ENCODE measurements at places on chromosomes 1 and 21.

- DNase-seq: no peak
Measured at GRCh38 chr1:197156692-197157091, 10.2 kb upstream of the ASPM start.

DNA sequence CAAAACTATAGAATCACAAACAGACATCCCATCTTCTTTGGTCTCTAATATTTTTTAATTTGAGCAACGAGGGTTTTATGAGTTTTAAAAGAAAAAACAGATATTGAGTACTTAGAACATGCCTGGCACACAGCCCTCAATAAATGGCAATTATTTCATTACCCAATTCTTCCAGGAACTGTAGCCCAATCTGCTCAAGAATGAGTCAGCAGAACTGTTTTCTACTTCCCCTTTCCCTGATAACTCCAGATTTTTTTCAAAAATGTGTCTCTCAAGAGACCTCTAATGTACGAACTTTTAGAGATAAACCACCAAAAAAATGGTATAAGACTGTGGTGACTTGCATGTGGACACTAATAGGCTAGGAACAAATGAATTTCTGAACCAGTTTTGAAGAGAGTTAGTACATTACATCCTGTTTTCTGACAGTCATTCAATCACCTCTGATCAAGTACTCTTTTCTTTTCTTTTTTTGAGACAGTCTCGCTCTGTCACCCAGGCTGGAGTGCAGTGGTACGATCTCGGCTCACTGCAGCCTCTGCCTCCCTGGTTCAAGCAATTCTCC is 11.5 kb downstream of the ABL2 start:
- no peak for DNase-seq

DNA sequence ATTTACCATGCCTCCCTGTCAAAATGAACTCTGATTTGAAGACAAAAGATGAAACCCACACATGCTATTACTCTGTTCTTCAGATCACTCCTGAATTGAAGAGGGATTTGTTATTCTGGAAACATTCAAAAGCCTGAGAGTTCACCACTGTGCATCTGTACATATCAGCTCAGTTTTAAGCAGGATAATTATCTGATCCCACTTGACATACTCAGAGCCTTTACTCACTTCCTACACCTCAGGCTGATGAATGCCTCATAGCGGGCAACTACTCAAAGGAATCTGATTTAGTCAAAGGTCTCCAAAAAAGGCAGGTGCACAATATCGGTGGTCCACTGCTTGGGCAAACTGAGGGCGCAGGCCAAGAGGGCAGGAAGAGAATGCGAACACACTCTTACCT is 47.5 kb upstream of the LPAR3 start:
- no peak for DNase-seq

DNA sequence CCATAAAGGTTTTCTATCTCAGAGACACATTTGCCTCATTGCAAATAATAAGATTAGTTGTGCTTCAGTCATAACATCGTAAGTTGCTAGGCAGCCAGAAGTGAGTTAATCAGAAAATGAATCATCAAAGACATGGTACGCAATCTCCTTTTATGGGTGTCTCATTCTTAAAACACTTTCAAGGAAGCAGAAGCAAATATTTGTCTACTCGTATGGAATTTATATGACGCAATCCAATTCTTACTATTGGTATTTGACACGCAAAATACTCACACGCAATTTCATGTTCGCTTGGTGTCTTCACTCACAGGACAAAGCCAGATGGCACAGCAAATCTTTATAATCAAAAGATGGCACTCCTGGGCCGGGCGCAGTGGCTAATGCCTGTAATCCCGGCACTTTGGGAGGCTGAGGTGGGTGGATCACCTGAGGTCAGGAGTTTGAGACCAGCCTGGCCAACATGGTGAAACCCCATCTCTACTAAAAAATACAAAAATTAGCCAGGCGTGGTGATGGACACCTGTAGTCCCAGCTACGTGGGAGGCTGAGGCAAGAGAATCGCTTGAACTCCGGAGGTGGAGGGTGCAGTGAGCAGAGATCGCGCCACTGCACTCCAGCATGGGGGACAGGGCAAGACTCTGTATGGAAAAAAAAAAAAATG is 56.4 kb downstream of the HLCS start:
- no peak for DNase-seq

GRCh38 chr1:219244864-219245263 is 71.2 kb downstream of the LYPLAL1 start:
- DNase-seq: no peak

DNA sequence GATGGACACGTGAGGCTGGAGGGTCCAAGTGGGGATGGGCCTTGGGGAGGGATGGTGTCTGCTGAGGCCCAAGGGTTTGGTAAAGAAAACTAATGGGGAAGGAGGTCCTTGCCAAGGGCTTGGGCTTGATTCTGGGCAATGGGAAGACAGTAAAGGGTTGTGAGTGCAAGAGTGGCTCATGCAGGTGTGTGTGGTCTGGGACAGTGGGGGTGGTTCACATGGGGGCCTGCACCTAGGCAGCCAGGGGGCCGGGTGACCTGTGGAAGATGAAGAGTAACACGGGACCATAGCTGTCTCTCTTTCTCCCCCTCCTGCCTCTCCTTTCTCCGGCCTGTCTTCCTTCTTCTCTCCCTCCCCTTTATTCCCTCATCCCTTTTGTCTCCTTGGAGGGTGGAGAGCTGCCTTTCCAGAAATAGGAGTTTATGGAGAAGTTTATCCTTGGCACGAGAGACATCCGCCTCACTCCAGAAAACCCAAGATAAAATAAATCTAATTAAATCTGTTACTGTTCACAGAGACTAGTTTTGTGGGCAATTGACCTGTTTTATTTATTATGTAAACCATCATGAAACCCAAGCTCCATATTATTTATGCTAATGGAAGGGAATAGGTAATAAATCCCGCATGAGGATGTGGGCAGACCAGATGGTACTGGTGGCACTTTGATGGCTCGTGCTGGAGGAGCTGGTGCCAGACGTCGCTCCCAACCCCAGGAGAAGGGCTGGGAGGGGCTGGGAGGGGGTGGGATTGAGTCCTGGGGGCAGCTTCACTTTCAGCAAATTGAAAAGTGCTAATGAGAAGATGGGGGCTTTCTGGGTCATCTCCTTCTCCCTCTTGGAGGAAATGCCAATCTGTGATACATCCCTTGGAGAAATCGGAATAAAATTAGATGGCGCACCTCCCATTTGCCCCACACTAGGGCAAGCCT is 272.9 kb upstream of the CSF3R start:
- no peak for DNase-seq

GRCh38 chr1:20376880-20377494 is 86.3 kb downstream of the VWA5B1 start:
- peak; percentile 71 for DNase-seq

All from HAP-1 (cell line).